ENCODE measurements at places on chromosomes 5 and 9.
A peak's percentile ranks its signal among the peaks of the same experiment; 100 is the strongest.

GRCh38 chr5:140214831-140215230, 39.8 kb downstream of the CYSTM1 start:
- DNase-seq, result no peak

DNA sequence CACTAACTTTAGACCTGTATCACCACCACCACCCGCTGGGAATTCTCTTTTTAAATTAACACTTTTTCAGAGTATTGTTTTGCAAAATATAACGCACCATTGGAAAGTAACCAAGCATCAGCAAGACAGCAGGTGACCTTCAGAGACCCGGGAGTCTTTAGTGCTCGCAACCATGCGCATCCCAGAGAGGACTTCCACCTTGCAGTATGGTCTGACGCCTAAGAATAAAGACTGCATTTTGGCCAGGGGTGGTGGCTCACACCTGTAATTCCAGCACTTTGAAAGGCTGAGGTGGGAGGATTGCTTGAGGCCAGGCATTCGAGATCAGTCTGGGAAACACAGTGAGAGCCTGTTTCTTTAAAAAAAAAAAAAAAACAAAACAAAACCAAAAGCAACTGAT, 113.8 kb downstream of the MED27 start:
- no peak for DNase-seq

- no peak for DNase-seq
These were observed 257.0 kb downstream of the TMEM232 start for GRCh38 chr5:110469486-110469885.

GRCh38 chr5:59020611-59021285, 437.9 kb downstream of the RAB3C start:
- DNase-seq, result peak; percentile 89

DNA sequence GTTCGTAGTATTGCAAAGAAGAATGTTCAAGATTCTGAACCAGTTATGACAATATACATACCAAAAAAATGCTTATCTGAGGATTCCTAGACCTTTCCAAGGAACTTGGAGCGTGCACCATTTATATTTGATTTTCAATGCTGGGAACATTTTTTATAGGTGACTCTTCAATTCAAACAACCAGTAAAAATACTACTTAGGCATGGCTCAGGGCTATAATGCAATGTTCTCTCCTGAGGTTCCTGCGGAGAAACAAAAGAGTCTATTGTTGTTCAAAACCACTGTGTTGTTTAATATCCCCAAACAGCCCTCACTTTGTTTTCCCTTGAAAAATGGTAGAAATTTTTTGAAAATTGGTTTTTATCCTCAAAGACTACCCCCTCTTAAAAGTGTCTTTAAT, 335.7 kb upstream of the IZUMO3 start:
- no peak for DNase-seq

DNA sequence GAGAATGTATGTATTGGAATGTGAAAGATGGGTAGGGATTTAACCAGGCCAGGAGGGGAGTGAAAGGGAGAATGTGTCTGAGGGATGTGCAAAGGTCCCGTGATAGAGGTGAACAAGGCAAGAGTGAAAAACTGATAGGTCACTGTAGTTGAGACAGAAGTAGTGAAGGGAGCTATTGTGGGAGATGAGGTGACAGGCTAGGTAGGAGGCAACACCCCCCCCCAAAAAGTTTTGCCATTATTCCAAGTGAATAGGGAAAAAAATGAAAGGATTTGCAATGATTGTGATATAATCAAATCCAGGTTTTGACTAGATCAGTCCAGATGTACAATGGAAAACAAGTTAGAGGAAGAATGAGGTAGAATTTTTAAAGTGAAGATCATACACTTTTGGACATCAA, 136.6 kb upstream of the GPR151 start:
- no peak for DNase-seq
